ENCODE measurements at places on chromosomes 13 and 19.

DNA sequence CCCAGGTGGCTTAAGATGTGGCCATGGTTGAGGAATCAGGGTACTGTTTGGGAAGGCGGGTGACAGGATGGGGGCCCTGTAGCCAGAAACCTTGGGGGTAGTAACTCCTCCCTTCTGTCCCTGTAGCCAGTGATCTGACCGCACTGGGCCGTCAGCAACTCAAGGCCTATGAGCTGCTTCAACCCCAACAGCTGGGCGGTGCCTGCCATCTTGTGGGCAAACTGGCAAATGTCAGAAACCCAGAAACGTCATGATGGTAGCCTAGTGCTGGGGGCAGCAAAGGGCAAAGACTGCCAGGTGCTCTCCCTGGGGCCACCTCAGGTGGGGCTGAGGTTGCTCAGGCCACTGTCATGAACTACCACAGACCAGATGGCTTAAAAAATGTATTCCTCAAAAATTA is 3.5 kb downstream of the COPE start:
- H3K27ac ChIP-seq, result no peak overlapping the region
- peak; percentile 53 for DNase-seq
- no peaks in the 10 kb centered on the region for H3K27me3 ChIP-seq
- H3K36me3 ChIP-seq, result peaks cover 8% of the 10 kb centered on the region
- H3K4me1 ChIP-seq, result peaks cover 5% of the 10 kb centered on the region

DNA sequence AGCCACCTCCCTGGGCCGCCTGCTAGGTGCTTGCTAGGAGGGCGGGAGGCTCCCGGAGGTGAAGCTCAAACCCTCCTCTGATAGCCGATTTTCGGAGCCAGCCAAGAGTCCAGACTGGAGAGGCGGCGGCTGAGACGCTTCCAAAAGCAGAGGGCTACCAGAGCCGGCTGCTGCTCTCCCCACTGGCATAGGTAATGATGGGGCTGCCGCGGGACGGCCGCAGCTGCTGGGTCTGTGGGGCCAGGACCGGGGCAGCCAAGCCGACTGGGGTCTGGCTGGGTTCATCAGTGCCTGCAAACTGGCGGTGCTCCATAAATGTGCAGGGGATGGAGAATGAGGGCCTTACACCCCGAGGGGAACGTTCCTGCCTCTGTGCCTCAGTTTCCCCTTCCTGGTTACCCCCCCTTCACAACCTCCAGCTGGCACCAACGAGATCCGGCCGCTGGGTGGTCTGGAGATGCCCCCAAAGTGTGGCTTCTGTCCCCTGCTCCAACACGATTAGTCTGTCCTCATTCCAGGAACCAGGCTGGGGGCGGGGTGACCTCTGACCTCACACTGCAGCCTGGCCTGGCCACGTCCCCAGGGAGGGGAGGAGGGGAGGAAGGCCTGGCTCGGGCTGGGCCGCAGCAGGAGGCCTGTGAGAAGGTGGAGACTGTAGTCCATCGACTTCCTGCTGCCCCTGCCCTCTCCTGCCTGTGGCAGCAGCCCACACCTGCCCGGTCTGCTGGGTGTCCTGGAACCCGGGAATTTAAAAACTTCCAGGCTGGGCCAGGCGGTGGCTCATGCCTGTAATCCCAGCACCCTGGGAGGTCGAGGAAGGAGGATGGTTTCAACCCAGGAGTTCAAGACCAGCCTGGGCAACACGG is 3.8 kb upstream of the WDR18 start:
- H3K4me1 ChIP-seq, result peaks cover 7% of the 10 kb centered on the region
- DNase-seq, result no peak
- H3K4me3 ChIP-seq, result no peak overlapping the region

GRCh38 chr13:22596171-22596863 is 584.5 kb upstream of the SGCG start:
- DNase-seq, result no peak
- no peaks in the 10 kb centered on the region for H3K4me1 ChIP-seq
- no peak overlapping the region for H3K27ac ChIP-seq

DNA sequence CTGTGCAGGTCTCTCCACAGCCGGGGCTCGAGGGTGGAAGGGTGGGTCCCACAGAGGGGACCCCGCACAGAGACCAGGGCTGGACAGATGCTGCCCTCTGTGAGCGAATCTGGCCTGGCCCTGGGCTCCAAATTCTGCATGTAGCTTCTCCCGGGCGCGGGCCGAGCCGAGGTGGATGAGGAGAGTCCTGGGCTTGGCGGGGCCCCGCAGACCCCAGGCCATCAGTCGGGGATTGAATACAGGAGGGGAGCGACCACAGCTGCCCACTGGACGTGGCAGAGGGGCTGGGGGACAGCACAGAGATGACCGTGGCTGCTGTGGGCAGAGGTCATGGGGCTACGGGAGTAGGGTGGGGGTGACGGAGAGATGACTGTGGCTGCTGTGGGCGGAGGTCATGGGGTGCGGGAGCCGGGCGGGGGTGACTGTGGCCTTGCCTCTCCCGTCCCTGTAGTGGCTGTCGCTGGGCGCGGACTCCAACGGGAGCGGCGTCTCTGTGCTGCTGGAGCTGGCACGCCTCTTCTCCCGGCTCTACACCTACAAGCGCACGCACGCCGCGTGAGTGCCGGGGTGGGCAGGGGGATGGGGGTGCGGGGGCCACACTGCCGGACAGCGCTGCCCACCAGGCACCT is 15.5 kb downstream of the NCLN start:
- H3K27ac ChIP-seq, result no peak overlapping the region
- no peaks in the 10 kb centered on the region for H3K36me3 ChIP-seq
- H3K4me1 ChIP-seq, result no peaks in the 10 kb centered on the region
- no peak for DNase-seq

DNA sequence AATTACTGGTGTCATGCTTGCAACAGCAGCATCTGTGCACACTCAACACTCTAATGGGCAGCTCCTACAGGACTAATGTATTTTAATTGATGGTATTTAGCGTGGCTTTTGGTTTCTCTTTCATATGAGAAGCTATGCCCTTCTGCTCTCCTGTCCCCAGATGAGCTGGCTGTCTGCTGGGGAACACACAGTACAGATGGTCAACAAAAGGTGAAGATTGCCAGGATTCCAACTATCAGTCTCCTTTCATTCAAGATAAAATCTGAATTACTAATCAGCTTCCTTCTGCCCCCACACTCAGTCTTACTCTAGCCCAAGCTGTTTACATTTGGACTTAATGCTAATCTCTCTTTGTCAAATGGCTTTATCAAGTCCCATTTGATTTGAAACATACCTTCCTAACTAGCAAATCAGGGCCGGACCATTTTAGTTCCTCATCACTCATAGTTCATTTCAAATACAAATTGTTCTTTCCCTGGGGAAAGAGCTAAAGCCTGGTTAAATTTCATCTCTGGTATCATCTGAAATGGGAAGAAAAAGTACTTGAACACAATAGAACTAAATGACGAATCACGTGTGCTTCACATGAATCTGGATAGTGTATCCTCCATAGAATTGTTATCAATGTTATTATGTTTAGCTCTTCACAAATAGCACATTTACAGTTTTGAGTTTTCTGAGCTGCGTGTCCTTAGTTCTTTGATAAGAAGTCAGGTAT is 988.0 kb downstream of the PCDH17 start:
- no peak overlapping the region for H3K4me3 ChIP-seq
- H3K27me3 ChIP-seq, result no peaks in the 10 kb centered on the region
- H3K36me3 ChIP-seq, result no peaks in the 10 kb centered on the region
- H3K4me1 ChIP-seq, result no peaks in the 10 kb centered on the region
- H3K27ac ChIP-seq, result no peak overlapping the region

DNA sequence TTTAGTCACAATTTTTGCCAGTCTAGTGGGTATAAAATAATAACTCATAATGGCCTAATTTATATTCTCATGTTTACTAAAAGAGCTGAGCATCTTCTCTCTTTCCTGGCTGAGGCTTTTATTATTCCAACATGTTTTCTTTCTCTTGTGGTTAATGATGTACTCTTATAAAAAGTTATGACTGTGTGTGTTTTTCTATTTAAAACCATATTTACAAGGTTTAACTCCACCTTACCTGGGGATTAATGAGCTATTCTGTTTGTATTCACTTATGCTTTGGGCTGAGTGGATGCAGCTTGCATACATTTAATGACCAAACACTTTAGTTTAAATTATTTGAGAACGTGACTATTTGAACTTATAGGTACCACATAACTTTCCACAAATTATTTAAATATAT is 1365.7 kb upstream of the SLC10A2 start:
- no peaks in the 10 kb centered on the region for H3K36me3 ChIP-seq
- H3K4me1 ChIP-seq, result no peaks in the 10 kb centered on the region
- no peak for DNase-seq

DNA sequence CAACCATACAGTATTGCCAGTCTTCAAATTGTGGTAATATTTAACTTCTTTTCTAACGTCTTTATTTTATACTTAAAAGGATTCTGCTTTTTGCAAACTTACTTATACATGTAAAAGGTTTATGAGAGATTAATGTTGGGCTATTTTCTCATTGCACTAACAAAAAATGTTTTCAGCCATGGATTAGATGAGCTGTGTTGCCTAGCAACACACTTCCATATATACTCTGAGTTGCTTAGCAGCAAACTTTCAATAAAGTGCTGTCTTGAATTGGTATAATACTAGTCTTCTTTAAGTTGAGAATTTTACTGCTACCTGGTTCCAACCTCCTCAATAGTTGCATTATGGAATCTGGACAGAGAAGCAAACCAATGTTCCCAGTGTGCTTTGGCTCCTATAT is 777.4 kb upstream of the PCDH9 start:
- no peak overlapping the region for H3K4me3 ChIP-seq
- H3K27ac ChIP-seq, result no peak overlapping the region
- H3K4me1 ChIP-seq, result no peaks in the 10 kb centered on the region
- H3K27me3 ChIP-seq, result no peaks in the 10 kb centered on the region

GRCh38 chr19:48319647-48320541 is 5.5 kb upstream of the EMP3 start:
- no peak overlapping the region for H3K27ac ChIP-seq
- peaks cover 21% of the 10 kb centered on the region for H3K4me1 ChIP-seq
- peak; percentile 54 for DNase-seq

DNA sequence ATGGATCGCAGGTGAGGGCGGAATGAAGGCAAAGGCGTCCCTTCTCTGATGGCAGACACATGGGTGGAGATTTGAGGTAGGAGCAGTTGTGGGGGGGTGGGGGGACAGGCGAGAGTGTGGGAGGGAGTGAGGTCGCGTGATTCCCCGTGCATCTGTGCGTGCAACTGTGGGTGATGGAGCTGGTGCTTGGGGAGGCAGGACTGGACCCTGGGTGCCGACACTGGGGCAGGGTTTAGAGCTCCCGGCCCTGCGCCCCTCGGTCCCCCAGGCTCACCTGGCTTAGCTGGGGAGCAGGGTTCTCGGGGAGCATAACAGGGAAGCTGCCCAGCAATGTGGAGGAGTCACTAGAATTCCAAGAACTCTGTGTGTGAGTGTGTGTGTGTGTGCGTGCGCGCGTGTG is 3.4 kb downstream of the TMPRSS9 start:
- no peak overlapping the region for H3K4me3 ChIP-seq
- H3K27me3 ChIP-seq, result peaks cover 64% of the 10 kb centered on the region
- H3K36me3 ChIP-seq, result no peaks in the 10 kb centered on the region
- DNase-seq, result no peak
- no peaks in the 10 kb centered on the region for H3K4me1 ChIP-seq

DNA sequence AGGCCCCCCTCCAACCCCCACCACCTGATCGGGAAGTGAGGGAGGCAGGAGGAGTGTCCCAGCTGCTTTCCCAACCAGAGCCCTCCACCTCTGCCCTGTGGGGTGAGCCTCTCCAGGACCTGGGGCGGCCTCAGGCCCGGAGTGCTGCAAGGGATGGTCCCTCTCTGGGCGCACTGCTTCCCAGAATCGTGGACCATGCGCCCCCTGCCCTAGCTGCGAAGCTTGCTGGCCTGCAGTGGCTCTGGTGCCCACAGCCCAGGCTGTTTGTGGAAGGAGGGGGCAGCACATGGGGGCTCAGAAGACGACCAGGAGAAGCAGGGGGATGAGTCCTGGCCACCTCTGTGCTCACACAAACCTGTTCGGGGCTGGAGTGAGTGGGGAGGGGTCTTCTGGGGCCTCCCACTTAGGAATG is 33.6 kb downstream of the CEBPG start:
- no peak overlapping the region for H3K4me3 ChIP-seq
- H3K27me3 ChIP-seq, result no peaks in the 10 kb centered on the region
- H3K36me3 ChIP-seq, result no peaks in the 10 kb centered on the region

GRCh38 chr19:3977242-3978143 is 6.6 kb upstream of the DAPK3 start:
- H3K36me3 ChIP-seq, result peaks cover 70% of the 10 kb centered on the region
- H3K4me1 ChIP-seq, result no peaks in the 10 kb centered on the region

DNA sequence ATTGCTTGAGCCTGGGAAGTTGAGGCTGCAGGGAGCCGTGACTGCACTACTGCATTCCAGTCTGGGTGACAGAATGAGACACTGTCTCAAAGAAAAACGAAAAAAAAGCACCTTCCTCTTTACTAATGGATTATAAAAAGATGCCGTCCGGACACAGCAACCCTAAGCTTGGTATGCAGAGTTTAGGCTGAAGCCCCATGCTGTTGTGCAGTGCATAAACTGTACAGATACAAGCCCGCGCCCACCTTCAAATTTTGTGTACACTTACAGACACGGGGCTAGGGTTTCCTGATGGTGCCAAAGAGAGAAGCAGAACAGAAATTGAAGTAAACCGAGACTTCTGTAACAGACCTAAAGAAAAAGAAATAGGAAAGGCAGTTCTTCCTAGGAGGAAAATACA is 9.0 kb downstream of the LPAR6 start:
- no peaks in the 10 kb centered on the region for H3K36me3 ChIP-seq
- peaks cover 22% of the 10 kb centered on the region for H3K4me1 ChIP-seq
- no peak overlapping the region for H3K4me3 ChIP-seq
- H3K27ac ChIP-seq, result no peak overlapping the region

DNA sequence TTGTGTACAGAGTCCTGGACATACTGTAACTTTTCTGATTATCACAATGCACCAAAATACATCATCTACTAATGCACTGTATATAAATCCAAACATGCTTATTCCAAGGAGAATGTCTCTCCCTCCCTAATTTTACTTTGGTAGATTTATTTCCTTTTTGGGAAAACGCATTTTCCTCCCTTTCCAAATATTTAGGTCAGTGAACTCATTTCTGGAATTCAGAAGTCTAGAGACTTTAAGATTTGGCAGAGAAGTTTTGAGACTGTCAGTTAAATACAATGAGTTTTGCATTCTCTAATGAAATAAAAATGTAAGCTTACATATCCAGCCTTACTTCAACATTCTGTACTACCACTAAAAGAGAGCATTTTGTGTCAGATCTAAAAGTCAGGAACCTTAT is 165.8 kb upstream of the EDNRB start:
- no peaks in the 10 kb centered on the region for H3K27me3 ChIP-seq
- no peak for DNase-seq
- no peaks in the 10 kb centered on the region for H3K4me1 ChIP-seq
- H3K4me3 ChIP-seq, result no peak overlapping the region
- H3K36me3 ChIP-seq, result no peaks in the 10 kb centered on the region

GRCh38 chr13:52892925-52893324 is 44.5 kb upstream of the PCDH8 start:
- no peaks in the 10 kb centered on the region for H3K4me1 ChIP-seq
- no peak overlapping the region for H3K4me3 ChIP-seq
- H3K27ac ChIP-seq, result no peak overlapping the region
